ENCODE measurements at places on chromosomes 1 and 21.

GRCh38 chr1:232273011-232273410 lies 356.9 kb downstream of the SIPA1L2 start:
- DNase-seq: no peak

- no peak for DNase-seq
Measured at GRCh38 chr1:40404670-40405462, 31.3 kb downstream of the SMAP2 start.

GRCh38 chr1:151347523-151348246 lies 633 bp upstream of the RFX5 start:
- DNase-seq: no peak

- DNase-seq: no peak
Measured at GRCh38 chr1:36133484-36133883, 8.5 kb upstream of the COL8A2 start.

- DNase-seq: no peak
Measured at GRCh38 chr1:173422456-173422976, 54.6 kb upstream of the PRDX6 start.

- no peak for DNase-seq
Measured at GRCh38 chr1:176379626-176380339, 83.2 kb upstream of the PAPPA2 start.

DNA sequence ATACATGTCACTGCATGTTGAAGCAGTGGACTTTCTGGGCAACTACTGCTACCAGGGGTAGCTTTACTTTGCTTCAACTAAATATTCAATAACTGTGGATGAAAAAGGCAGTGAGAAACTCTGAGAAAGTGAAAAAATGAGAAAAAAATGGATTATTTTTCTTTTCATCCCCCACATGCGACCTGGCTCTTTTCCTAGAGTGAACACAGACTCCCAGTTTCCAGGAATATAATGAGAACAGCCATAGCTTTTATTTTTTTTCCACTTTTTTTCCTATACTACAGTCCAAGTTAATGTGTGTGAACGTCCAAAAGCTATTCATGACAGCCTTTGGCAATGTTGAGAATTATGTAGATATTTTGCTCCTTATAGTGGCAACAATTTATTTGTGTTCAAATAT lies 230.4 kb downstream of the DNM3 start:
- DNase-seq: no peak

- DNase-seq: no peak
Measured at GRCh38 chr1:231442735-231443134, 20.6 kb upstream of the EGLN1 start.

DNA sequence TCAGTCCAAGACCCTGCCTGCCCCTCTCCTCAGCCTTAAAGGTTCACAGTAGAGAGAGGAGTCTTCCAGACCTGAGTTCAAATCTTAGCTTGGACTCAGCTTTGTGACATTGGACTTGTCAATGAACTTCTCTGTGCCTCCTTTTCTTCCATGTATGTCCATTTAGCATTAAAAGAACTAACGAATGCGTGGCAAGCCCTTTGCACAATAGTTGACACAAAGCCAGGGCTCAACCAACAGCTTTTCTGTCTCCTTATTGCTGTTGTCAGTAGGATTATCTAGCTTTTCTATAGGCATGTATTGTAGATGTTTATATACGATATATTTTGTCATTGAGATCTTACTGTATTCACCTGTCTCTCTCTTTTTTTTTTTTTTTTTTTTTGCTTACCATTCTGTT lies 450.8 kb downstream of the PTPRU start:
- DNase-seq: no peak

DNA sequence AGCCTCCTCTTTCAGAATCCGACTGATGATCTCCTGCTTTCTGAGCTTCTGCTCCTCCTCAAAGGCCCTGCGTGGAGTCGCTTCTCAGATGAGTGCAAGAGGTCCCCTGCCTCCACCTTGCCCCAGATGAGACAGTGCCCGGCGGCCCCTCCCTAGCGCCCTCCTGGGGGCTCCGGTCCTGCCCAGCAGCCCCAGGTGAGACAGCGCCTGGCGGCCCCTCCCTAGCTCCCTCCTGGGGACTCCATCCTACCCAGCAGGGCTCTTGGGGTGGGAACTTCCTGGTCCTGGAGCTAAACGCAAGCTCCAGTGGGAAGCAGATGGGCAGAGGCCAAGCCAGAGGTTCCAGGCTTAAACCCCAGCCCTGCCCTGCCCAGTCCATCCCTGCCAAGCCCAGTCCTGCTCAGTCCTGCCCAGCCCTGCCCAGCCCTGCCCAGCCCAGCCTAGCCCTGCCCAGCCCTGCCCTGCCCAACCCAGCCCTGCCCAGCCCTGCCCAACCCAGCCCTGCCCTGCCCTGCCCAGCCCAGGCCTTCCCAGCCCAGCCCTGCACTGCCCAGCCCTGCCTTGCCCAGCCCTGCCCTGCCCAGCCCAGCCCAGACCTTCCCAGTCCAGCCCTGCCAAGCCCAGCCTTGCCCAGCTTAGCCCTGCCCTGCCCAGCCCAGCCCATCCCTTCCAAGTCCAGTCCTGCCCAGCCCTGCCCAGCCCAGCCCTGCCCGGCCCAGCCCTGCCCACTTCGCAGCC lies 34.6 kb downstream of the CFAP74 start:
- no peak for DNase-seq

GRCh38 chr1:89557445-89557825 lies 32.8 kb downstream of the LRRC8B start:
- DNase-seq: no peak

DNA sequence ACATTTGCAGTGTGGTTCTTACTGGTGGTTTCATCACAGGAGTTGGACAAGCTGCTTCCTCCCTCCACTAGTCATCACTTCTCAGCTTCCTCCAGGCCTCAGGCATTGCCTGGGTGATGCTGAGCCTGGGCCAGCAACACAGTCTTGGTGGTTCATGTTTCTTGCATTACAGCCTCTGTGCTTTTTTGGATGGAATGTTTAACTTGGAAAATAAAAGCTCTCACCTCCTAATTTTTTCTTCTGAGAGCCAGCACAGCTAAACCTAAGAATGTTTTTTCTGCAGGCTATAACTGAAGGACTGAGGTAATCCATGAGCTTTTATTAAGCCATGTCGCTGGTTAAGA lies 66.1 kb upstream of the RHOU start:
- DNase-seq: no peak

DNA sequence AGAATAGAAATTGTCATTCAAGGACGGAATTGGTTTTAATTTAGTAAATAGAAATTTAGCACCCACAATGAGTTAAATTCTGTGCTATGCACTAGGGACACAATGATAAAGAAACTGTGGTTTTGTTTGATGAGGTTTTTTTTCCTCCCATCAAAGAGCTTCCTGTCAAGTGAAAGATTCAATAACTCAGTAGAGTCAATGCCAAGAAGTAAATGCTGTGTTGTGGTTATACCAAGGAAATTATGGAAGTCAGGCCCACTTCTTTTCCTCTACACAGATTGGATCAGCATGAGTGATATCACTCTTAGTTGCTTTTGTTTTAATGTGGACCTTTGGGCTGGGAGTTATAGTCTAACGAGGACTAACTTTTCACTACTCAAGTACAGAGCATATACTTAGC lies 1269.6 kb upstream of the ADGRL2 start:
- DNase-seq: no peak
